H1 (cell line): ENCODE measurements at places on chromosomes 3 and 15. TPM values are rescaled to one million over a fixed set of nuclear protein-coding genes. Genes with fewer than 3 reads are reported as not detected.

Gene GOLGA8G
- not detected in 2 replicates for polyA plus RNA-seq

Gene HCN4
- 3.7 and 4.1 TPM in 2 replicates for polyA plus RNA-seq

Gene LRTM1
- polyA plus RNA-seq, result not detected in 2 replicates

Gene ZIC1
- 0.80 and 3.6 TPM in 2 replicates for polyA plus RNA-seq

Gene SYNM
- polyA plus RNA-seq, result 0.67 and 0.89 TPM in 2 replicates

Gene PLCB2
- polyA plus RNA-seq, result 7.2 and 11.3 TPM in 2 replicates

Gene CPNE4
- 0.82 TPM in 2 replicates for polyA plus RNA-seq

Gene CLN6
- polyA plus RNA-seq, result 137 and 140 TPM in 2 replicates

Gene SOX2
- polyA plus RNA-seq, result 149 and 170 TPM in 2 replicates

Gene IQCF5
- not detected in 2 replicates for polyA plus RNA-seq

Gene SCG5
- polyA plus RNA-seq, result 11.4 and 18.7 TPM in 2 replicates

Gene TLR9
- 0.05 and 0.06 TPM in 2 replicates for polyA plus RNA-seq

Gene NDUFB5
- polyA plus RNA-seq, result 16.4 and 46.1 TPM in 2 replicates

Gene CFAP92
- 0.77 and 1.2 TPM in 2 replicates for polyA plus RNA-seq

Gene GRAMD1C
- polyA plus RNA-seq, result 0.20 and 0.62 TPM in 2 replicates

Gene PPARG
- 0.06 and 0.08 TPM in 2 replicates for polyA plus RNA-seq

Gene SERP1
- 90.3 and 167 TPM in 2 replicates for polyA plus RNA-seq

Gene CPB1
- not detected in 2 replicates for polyA plus RNA-seq

Gene PIGZ
- 0.32 and 0.57 TPM in 2 replicates for polyA plus RNA-seq

Gene GABRR3
- polyA plus RNA-seq, result not detected in 2 replicates

Gene SAMD7
- not detected in 2 replicates for polyA plus RNA-seq

Gene NUDT16
- 8.5 and 12.2 TPM in 2 replicates for polyA plus RNA-seq

Gene SLC6A20
- 0.05 and 0.17 TPM in 2 replicates for polyA plus RNA-seq

Gene SYNPR
- 0.39 and 0.46 TPM in 2 replicates for polyA plus RNA-seq

Gene LYZL4
- not detected in 2 replicates for polyA plus RNA-seq

Gene SEC62
- 49.2 and 113 TPM in 2 replicates for polyA plus RNA-seq

Gene GP9
- not detected in 2 replicates for polyA plus RNA-seq

Gene TPRA1
- 38.5 and 40.4 TPM in 2 replicates for polyA plus RNA-seq

Gene CHRNB4
- 4.1 and 4.5 TPM in 2 replicates for polyA plus RNA-seq

Gene C2CD4A
- polyA plus RNA-seq, result not detected in 2 replicates

Gene BOC
- polyA plus RNA-seq, result 9.3 and 10.6 TPM in 2 replicates

Gene DCLK3
- 0.27 TPM in 2 replicates for polyA plus RNA-seq

Gene RASGRP1
- polyA plus RNA-seq, result 1.0 and 1.1 TPM in 2 replicates

Gene NUP210
- 51.0 and 55.0 TPM in 2 replicates for polyA plus RNA-seq

Gene UCN2
- polyA plus RNA-seq, result 0.14 and 0.22 TPM in 2 replicates

Gene OR5K2
- not detected in 2 replicates for polyA plus RNA-seq
